Midbrain (tissue), 1 donor: ENCODE measurements at places on chromosomes 3 and 15.

GRCh38 chr15:85534031-85534430, 153.6 kb downstream of the AKAP13 start:
- DNase-seq: no peak

GRCh38 chr3:98482717-98483482, 14.6 kb upstream of the OR5K2 start:
- no peak for DNase-seq

GRCh38 chr3:108673988-108674661, 83.1 kb downstream of the RETNLB start:
- DNase-seq: no peak

GRCh38 chr3:152737021-152737908, 97.7 kb upstream of the P2RY1 start:
- no peak for DNase-seq

DNA sequence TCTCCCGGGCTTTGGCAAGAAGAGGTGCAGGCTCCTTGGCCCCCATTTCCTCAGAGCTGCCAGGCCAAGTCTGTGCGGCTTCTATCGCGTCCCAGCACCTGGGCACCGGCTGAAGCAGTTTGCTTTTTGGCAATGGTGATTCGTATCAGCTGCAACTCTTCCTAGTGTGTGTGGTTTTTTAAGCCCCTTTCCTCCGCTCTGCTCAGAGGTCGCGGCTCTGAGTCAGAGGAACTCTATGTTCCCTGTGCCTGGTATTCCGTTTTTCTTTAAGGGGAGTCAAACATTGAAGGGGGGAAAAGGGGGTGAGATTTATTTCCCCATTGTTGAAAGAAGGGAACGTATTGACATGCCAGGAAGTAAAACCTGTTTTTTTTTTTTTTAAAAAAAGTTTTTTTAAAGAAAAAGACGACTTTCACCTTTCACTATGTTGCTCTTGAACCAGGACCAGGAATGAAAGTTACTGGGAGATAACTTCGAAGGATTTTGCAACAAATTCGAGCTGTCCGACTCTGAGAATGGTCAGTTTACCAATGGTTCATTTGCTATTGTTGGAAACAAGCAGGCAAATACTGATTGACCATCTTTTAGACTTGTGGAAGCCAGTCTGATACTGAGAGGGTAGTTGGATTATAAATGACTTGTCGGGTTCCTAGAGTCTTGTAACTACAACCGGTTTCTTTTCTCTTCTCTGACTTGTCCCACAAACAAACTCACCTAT, 1.1 kb downstream of the ARMC8 start:
- DNase-seq: no peak

GRCh38 chr15:74035121-74036017, 40.9 kb downstream of the PML start:
- DNase-seq: no peak

DNA sequence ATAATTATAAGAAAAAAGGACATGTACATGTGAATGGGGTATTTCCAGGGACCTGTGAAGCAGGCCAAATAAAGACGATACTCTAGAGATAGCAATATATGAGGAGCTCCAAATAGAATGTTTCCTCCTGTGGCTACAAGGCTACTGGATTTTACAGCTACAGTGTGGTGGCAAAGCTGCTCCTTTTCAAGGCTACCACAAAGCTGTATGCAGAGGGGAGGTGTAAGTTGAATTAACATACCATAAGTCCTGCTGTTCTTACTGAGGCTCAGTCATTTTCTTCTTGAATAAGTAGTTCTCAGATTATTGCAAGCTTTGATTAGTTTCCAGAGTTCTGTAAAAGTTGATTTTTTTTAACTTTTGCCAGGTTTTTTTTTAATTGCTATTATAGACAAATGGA, 1184.6 kb upstream of the EPHA6 start:
- no peak for DNase-seq

GRCh38 chr3:50245251-50245745, 9.3 kb downstream of the GNAI2 start:
- no peak for DNase-seq

GRCh38 chr3:188608401-188608800, 454.4 kb downstream of the LPP start:
- DNase-seq: no peak

- no peak for DNase-seq
Measured at GRCh38 chr3:126022741-126023359, 53.9 kb downstream of the ROPN1B start.

DNA sequence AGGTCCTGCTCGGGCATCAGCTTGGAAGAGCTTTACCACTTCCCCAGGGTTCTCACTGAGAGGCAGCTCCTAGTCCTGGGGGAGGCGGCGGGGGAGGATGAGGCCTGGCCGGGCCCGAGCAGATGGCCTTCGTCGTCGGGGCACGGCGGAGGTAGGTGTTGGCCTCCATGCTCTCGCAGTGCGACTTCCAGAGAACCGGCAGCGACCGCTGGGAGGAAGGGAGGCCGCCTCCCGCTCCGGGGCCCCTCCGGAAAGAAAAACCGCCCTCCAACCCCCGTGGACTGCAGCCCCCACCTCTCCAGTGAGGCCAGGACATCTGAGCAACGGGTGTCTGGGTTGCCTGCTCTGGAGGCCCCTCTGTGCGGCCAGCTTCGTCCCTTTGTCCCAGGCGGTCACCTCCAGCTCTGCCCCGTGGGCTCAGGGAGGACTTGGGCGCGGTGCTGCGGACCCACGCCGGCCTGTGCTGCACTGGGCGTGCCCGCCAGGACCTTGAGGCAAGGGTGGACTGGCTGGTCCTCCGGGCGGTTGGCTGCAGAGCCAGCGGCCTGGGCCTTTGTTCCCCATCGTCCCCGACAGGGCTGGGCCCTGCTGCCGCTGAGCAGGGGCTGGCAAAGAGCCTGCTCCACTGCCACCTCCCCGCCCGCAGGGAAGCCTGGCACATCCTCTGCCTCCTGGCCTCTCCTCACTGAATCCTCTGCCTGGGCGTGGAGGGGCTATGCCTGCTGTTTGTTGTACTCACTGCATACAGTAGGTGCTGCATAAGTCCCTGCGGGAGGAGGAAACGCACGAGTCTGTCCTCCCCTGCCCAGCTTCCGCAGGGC, 13.6 kb upstream of the GP9 start:
- DNase-seq: no peak

DNA sequence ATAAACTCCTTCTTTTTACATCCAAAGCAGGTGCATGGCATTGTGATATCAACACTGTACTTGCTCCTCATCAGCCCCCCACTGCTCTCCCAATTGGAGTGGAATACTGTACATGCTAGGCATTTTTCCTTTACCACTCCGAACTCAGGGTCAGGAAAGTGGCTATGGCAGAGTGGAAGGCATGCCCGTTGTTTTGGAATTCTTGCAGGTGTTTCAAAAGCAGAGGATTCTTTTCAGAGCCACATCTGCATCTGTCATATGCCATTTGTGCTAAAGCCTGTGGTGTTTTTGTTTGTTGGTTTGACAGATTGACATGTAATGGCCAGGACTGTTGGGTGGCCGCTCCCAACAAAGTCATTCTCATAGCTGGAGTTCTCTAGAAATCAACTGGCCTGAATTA, 41.7 kb downstream of the SOX2 start:
- no peak for DNase-seq

DNA sequence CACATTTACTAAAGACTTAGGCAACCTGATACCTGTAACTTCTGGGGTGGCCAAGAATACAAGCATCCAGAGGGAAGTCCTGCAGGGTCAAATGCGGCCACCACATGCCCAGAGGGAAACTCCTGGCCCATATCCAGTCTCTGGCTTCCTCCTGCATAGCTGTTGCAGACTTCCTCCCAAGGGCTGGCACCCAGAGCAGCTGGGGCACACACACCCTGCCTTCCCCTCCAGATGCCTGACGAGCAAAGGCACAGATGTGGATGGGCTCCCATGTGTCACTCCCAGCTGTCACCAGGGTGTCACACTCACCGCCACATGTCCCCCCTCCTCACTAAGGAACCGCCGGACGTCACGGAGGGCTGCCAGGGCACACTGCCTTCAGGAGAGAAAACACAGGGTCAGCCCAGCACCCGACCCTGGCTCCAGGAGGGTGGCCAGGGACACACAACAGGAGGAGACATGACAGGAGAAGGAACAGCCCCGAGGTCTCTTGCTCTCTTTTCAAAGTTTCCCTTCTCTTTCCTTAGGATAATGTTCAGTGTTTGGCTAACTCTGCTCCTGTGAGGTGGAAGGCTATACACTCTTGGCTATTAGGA, 13.2 kb downstream of the PFKFB4 start:
- DNase-seq: peak; percentile 7

DNA sequence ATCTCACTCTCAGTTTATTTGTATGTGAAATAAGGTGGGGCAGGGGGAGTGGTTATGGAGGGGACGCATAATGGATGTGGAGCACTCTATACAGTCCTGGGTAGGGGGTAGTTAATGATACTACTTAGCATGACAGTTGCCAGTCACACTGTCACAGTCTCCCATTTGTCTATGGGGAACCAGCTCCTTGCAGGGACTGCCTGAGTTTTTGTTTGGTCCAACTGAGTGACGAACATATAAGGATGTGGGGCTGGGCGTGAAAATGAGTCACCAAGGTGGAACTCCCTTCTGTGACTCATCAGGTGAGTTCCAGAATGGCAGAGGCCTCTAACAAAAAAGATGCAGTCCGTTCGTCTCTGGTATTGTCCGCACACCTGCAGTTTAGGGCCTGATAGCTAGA, 235.3 kb upstream of the ST8SIA2 start:
- DNase-seq: no peak

GRCh38 chr3:129240436-129240835, 9.0 kb upstream of the COPG1 start:
- DNase-seq: no peak

- DNase-seq: no peak
Measured at GRCh38 chr15:98120561-98120960, 160.1 kb downstream of the ARRDC4 start.

DNA sequence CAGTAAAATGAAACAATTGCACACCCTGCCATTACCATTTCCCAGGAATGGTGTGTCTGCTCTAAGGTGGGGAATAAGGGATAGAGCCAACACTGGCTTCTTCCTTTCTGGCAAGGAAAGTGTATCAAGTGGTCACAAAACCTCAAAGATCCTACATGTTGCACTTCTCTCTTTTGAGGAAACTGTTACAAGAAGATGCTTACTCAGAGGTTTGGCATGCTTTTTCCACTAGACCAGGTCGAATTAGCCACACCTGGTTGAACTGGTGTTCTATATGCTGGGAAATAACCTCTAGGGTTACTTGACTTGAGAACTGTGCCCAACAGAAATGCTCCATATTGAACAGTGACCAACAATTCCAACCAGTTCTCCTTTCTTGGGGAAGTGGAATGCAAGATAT, 102.9 kb downstream of the LRRN1 start:
- DNase-seq: no peak

GRCh38 chr3:55349851-55350250, 137.3 kb downstream of the WNT5A start:
- DNase-seq: no peak

GRCh38 chr3:101154401-101154800, 161.2 kb upstream of the ABI3BP start:
- no peak for DNase-seq

DNA sequence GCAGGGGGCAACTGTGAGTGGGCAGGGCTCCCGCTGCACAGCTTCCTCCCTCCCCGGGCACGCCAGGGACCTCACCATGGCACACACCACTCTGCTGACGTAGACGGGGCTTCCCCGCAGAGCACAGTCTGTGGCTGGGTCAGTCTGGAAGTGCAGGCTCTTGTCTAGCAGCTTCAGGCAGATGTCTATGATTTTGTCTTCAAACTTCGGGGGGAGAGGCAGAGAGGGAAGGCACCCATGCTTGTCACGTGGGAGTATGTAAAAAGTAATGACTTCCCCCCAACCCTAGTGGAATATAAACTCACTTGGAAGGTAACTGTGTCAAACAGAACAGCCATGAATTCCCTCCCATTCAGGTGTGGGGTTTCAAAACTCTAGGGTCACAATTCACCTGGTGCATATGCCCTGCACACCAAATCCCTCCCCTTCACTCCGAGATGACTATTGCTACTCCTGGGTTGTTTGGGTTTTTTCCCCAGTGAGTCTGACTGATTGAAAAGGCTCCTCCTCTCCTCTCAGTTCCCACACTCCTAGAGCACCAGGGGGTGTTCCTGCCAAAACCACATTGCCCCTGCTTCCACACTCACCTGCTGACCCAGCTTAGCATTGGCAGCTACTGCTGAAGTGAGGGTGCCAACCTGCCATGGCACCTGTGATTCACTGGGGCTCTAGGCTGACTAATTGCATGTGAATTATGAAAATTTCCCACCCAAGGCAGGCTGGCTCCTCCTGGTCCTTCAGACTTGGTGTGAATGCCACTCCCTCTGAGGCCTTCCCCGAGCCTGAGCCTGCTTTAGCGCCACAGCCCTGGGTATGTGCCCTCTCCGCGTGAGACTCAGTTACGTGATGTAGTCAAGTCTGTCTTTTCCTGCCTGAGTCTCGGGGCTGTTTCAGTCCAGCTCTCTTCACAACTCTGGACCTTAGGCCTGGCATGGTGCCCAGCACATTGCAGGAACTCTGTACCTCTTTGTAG, 13.0 kb downstream of the TGM5 start:
- no peak for DNase-seq

GRCh38 chr15:91128016-91128415, 28.0 kb downstream of the SV2B start:
- no peak for DNase-seq
